Activated CD4-positive, alpha-beta T cell treated with anti-CD3 and anti-CD28 coated beads, Interleukin-2, amount 50 U/mL, for 24 hours (primary cell): ENCODE measurements at places on chromosomes 13 and 19.

GRCh38 chr13:113732176-113732960 is 26.7 kb upstream of the TMEM255B start:
- DNase-seq, result no peak

DNA sequence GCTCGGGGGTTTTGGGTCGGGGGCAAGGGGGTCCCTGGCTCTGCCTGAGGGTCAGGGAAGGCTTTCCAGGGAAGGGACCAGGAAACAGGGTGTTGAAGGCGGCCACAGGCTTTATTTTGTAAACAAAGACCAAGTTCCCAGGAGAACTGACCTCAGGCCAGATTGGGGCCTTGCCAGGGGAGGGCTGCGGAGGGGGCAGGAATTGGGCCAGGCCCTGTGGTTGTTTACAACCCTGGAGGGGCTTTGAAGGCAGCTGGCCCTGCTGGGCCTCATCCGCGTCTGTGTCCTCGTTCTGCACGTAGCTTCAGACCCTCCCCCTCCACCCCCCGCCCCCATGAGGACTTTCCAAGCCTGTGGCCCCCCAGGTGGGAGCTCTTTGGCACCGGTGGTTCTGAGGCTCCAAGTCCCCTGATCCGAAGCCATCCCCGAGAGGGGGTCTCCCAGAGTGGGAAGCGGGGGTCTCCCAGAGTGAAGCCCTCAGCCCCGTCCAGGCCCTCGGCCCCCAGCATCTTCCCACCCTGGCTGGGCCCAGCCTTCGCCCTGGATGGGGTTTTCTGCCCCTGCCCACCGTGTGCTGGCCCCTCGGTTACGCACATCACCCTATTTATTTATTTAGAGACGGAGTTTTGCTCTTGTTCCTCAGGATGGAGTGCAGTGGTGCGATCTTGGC is 13.5 kb upstream of the BSG start:
- DNase-seq, result no peak

DNA sequence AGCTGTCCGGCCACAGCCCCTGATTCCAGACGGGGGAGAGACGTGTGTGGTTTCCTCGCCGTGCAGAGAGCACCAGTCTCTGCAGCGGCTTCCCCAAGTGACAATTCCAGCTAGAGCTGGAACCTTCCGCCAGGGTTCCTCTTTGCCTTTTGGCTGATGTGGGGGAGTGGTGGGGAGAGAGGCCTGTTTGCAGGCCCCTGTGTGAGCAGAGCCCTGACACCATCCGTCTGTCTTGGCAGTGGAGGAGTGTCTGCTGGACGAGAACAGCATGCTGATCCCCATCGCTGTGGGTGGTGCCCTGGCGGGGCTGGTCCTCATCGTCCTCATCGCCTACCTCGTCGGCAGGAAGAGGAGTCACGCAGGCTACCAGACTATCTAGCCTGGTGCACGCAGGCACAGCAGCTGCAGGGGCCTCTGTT is 25.0 kb downstream of the LAMP1 start:
- DNase-seq, result no peak

DNA sequence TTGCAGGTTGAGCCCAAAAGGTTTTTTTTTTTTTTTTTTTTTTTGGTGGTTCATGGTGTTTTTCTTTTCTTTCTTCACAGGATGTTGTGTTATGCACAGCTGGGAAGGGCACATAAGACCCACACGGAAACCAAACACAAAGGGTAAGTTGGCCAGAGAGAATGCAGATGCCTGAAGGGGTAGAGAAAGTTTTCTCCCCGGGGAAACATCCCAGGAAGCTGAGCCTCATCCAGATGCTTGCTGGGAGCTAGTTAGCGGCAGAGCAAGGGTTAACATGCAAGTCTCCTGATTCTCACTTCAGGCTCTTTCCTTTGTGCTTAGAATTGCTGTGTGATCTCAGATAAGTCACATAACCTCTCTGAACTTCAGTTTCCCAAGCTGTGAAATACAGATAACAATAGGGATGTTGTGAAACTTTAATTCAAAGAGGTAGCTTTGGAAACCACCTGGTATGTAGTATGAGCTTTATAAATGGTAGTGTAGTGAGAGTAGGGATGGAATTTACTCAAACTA is 3.1 kb downstream of the ADGRE1 start:
- no peak for DNase-seq

- DNase-seq, result no peak
These were observed 1000.6 kb downstream of the OLFM4 start for GRCh38 chr13:54029226-54029625.

DNA sequence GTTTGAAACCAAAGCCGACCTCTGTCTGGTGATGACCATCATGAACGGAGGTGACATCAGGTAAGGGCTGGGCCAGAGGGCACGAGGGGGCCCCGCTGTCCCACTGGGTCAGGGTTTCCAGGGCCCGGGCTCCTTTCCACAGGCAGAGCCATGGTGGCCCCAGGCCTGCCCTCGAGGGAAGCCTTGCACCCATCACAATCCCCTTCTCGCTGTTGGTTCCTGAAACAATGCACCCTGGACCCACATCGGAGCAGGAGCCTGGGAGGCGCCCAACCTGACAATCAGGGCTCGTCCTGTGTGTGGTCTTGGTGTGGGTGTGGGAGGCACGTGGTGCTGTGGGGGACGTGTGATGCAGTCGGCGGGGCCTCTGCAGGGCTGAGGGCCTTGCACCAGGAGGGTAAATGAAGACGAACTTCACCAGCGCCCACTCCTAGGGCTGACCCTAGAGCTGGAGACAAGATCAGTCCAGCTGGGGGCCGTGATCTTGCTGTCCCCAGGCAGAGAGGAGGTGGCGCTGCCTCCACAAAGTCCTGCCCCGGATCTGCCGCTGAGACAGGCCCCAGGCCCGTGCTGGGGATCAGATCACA is 2.8 kb downstream of the GRK1 start:
- no peak for DNase-seq

- no peak for DNase-seq
These were observed 111.8 kb downstream of the SIPA1L3 start for GRCh38 chr19:38018694-38019395.

- DNase-seq, result no peak
These were observed 232.0 kb upstream of the SPRY2 start for GRCh38 chr13:80572923-80573316.

DNA sequence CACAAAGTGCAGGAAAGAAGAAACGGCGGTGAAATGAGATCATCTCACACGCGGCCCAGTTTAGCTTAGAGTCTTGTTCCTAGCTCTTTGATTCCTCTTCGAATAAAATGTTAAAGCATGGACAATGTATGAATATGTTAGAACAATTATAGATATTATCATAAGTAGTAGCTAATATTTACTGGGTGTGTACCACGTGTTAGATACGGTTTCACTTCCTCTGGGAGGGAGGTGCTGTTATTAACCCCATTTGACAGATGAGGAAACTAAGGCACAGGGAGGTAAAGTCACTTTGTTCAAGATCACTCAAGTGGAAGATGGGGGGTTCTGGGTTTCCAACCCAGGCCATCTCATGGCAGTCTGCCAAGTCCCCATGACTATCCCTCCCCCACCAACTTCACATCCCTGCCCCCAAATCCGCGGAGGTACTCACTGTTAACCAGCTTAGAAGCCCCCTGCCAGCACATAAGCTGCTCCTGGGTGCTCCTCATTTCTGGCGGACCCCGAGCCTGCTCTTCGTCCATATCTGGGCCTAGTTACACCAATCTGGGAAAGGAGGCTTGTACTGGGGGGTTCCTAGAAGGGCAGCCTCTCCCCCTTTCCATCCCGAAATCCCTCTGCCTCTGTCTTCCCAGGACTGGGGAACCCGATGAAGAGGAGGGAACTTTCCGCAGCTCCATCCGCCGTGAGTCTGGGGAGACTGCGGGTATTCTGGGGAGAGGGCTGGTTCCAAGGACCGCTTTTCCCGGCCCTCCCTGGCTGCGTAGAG is 1.0 kb upstream of the FXYD7 start:
- no peak for DNase-seq
